ENCODE measurements at places on chromosomes 1 and 21. TPM values are rescaled to one million over a fixed set of nuclear protein-coding genes. Genes with fewer than 3 reads are reported as not detected.

The RXRG gene
- 1.1 TPM for total RNA-seq

DNA sequence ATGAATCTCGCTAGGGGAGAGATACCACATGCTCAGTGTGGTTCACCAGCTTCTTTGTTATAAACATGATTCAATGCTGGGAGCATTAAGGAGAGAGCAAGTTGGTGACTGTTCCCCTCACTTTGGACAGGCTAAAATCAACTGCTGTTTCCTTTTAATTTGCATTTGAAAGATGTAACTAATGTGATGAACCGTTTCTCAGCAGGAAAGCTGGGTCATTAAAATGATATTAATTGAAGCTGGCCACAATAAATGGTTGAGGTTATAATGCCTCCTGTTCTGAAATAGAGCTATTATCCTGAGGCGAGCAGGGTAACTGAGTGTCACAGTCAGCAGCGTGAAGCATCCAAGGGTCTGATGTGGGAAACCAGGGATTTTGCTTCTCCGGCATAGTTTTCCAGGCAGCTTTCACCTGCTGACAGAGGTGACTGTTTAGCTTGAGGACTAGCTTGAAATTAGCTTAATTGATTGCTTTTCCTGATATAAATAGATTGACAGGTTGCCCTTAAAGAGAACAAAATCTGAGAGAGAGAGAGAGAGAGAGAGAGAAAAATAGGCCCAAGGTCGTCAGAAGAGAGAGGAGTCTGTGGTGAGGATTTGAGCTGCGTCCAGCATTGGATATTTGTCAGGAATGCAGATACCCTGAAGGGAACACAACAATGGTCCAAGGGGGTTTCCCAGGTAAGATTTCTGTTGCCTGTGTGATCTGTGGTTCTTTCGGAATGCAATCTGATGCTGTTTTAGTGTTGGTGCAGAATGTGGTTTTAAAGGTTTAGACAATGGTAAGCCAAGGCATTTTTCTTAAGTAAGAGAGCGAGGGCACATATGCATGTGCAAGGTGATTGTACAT is 209.7 kb downstream of the PATJ start:
- no peak for DNase-seq
- no peak overlapping the region for H3K4me3 ChIP-seq
- H3K4me1 ChIP-seq, result peaks cover 4% of the 10 kb centered on the region
- no peak overlapping the region for H3K27ac ChIP-seq
- H3K27me3 ChIP-seq, result no peaks in the 10 kb centered on the region

The S100A3 gene
- not detected for total RNA-seq

The IFNLR1 gene
- total RNA-seq, result 0.63 TPM

The FCRLB gene
- 0.68 TPM for total RNA-seq

DNA sequence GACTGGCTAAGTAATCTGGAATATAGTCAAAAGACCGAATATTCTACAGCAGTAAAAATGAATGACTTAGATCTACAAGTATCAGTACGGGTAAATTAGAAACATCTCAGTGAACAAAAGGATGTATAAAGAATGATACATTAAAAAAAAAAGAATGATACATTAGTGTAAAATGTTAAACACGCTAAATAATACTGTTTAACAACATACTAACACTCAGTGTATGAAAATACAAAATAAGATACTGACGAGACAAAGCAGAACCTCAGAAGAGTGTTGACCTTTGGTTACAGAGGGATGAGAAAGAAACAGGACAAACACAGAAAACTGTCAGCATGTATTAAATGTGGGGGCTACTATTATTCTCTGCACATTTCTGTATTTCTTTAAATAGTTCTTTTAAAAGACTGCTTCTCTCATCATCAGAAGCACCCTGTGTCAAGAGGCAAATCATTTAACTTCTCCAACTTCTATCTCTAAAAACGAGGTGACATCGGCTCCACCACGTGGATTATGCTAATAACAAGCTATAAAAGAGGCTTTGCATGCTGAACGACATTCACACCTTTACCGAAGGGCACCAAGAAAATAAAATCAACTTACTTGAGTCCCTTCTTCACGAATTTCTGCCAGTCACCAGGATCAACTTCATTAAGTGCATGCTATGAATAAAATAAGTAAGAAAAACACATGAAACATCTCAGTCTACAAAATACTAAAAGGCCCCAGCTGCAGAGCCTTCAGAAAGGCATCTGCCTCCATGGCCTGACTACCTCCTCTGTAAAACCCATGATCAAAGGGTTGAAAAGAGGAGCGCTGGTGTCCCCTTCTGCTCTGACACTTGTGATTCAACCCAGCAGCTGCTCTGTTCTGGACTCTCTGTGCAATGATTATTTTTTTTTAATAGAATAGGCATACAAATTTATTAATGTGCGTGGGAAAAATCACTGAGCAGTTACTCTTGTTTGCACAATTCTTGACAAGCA is 42.5 kb downstream of the MRAP start:
- peaks cover 14% of the 10 kb centered on the region for H3K4me1 ChIP-seq
- H3K27me3 ChIP-seq, result no peaks in the 10 kb centered on the region
- H3K36me3 ChIP-seq, result no peaks in the 10 kb centered on the region
- no peak overlapping the region for H3K27ac ChIP-seq
- no peak overlapping the region for H3K4me3 ChIP-seq
- DNase-seq, result no peak

The SPATA46 gene
- 20.0 TPM for total RNA-seq

The LRRC47 gene
- total RNA-seq, result 45.9 TPM

DNA sequence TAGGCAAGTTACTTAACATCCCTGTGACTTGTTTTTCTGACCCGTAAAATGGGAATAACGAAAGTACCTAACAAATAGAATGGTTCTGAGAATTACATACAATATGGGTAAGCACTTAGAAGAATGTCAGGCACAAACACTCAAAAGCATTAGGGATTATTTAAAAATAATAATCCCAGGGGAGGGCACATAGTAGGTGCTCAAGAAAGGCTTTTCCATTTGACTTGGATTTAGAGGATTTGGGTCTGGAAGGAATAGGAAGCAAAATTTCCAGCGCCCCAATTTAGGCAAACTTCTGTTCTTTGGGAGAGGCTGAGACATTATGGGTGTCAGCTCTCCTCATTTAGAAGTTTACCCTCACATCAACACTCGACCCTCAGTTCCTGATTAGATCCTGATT is 115.5 kb downstream of the SYF2 start:
- H3K27ac ChIP-seq, result no peak overlapping the region
- H3K36me3 ChIP-seq, result no peaks in the 10 kb centered on the region
- no peak for DNase-seq
- no peaks in the 10 kb centered on the region for H3K27me3 ChIP-seq
- no peaks in the 10 kb centered on the region for H3K4me1 ChIP-seq
- H3K4me3 ChIP-seq, result no peak overlapping the region

- H3K27ac ChIP-seq, result no peak overlapping the region
- no peaks in the 10 kb centered on the region for H3K27me3 ChIP-seq
- no peaks in the 10 kb centered on the region for H3K4me1 ChIP-seq
- no peak overlapping the region for H3K4me3 ChIP-seq
Measured at GRCh38 chr1:40431385-40431784, 18.9 kb upstream of the ZFP69B start.

DNA sequence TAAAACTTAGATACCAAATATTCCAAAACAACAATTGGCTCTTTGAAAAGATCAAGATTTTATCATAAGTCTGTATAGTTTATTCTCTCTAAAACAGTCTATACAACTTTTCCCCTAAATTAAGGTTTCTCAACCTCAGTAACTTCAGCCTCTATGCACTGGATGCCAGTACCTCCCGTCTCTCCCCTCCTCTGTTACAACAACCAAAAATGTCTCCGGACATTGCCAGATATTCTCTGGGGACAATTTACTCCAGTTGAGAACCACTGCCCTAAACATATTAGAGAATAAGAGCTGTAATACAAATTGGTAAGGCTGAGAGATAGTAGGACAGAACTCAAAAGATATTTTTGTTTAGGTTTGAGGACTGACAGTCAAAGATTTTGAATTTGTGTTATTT is 71.6 kb downstream of the TMEM200B start:
- H3K36me3 ChIP-seq, result no peaks in the 10 kb centered on the region
- no peaks in the 10 kb centered on the region for H3K4me1 ChIP-seq
- no peaks in the 10 kb centered on the region for H3K27me3 ChIP-seq
- H3K27ac ChIP-seq, result no peak overlapping the region
- DNase-seq, result no peak

DNA sequence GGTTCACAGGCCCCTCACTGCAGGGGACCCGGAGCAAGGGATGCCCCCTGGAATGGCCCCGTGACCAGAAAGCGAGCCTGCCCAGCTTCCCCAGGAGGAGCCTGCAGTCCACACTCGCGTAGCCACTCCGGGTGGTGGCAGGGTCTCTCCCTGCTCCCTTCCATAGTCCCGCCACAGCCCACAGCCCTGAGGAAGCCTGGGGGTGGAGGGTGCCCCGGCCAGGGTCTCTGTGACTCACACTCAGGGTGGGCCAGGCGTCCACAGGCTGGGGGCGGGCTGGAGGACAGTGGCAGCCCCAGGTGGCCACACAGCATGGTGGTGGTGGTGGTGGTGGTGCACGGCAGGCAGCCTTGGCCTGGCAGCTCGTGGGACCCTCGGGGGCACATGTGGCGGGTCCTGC is 15.6 kb downstream of the YBEY start:
- H3K27me3 ChIP-seq, result no peaks in the 10 kb centered on the region
- H3K4me3 ChIP-seq, result no peak overlapping the region
- no peaks in the 10 kb centered on the region for H3K36me3 ChIP-seq
- H3K4me1 ChIP-seq, result peaks cover 11% of the 10 kb centered on the region

The NDUFS5 gene
- total RNA-seq, result 211 TPM

DNA sequence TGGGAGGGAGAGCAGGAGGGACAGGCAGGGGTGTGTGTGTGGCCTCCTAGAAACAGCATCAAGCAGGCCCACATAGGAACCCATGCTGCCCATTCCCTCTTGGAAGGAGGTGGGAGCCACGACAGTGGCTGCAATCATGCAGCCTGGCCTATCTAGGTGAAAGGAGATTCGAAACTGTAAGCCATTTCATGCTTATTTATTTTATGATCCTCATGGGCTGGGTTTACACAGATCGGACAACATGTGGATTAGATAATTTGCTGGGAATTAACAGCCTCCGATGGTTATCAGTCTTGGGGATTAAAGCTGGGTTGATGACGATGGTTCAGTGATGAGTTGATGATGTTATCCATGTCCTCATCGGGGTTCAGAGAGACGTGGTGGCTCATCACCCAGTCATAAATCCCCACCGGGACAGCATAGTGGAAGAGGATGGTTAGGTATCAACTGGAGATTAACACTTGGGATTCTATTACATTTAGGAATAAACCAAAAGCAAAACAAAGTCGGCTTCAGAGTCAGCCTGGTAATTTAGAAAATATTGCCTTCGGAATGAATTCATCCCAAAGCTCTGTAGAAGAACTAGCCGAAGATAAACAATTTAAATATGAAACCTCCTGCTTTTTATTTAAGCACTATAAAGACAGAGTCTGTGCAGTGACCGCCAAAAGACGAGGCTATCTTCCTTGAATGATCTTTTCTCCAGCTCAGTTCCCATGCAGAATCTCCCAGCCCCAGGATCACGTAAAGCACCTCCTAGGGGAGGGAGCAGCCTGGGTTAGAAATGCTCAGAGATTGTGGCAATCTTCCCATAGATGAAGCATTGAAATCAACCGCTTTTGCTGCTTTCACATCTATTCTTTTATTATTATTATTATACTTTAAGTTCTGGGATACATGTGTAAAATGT is 252.8 kb downstream of the FOXD2 start:
- no peaks in the 10 kb centered on the region for H3K27me3 ChIP-seq
- no peaks in the 10 kb centered on the region for H3K4me1 ChIP-seq
- H3K27ac ChIP-seq, result no peak overlapping the region
- no peak for DNase-seq

DNA sequence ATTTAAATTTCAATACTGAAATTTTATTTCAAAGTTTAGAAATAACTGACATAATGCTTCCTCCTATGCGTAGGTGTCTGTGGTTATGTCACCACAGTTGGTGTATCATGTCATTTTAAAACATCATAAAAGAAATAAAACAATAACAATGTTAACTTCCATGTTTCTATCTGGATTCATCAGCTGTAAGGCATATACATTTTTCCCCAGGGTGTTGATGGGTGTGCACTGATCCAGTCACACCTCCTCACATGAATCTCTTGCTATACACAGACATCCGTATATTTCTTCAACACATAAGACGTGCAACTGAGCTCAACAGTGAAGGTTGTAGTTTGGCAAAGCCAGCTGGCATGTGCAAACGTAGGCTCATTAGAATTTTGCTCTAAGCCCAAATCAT is 6.2 kb downstream of the KCNA3 start:
- no peak for DNase-seq
- no peaks in the 10 kb centered on the region for H3K4me1 ChIP-seq
- H3K27ac ChIP-seq, result no peak overlapping the region
- no peaks in the 10 kb centered on the region for H3K36me3 ChIP-seq

DNA sequence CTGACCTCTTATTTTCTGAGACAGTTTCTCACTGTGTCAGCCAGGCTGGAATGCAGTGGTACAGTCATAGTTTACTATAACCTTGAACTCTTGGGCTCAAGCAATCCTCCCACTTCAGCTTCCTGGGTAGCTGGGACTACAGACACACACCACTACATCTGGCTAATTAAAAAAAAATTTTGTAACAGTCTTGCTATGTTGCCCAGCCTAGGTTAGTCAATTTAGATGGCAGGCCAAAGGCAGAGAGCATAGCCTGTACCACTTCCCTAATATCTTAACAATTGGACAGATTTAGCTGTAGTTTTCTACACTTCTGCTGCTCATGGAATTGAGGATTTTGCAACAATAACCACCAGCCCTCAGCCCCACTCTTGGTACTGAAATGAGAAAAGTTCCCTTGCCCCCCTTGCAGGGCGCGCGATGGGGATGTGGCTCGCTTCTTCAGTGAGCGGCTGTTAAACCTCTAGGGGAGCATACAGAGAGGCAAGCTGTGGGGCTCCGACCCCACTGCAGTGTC is 34.9 kb upstream of the PTGFRN start:
- H3K4me1 ChIP-seq, result peaks cover 17% of the 10 kb centered on the region
- no peak for DNase-seq
- H3K27ac ChIP-seq, result no peak overlapping the region

DNA sequence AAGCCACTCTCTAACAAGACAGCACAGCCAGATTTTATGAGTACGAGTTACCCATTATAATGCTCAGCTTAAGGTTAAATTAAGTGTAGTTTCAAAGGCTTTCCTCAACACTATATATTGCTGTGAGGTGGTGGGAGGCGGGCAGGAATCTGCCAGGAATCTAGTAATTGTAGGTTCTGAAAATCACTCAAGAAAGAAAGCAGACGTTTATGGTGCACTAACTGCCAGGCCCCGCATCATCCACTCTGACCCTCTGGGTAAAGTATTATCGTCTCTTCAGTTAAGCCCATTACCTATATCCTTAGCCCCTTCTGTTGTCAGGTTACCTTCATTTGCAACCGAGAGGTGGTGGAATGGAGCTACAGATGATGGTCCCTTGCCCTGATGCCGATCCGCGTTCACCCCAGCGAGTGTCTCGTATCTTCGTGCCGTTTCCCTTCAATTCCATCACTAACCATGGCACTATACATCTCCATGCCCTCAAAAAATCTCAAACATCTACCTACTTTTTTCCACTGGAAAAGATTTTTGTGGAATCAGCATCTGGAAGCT is 12.4 kb downstream of the HMGN1 start:
- no peak overlapping the region for H3K4me3 ChIP-seq
- H3K36me3 ChIP-seq, result no peaks in the 10 kb centered on the region
- peaks cover 8% of the 10 kb centered on the region for H3K4me1 ChIP-seq
- H3K27me3 ChIP-seq, result no peaks in the 10 kb centered on the region
- H3K27ac ChIP-seq, result no peak overlapping the region
- no peak for DNase-seq

The ICOSLG gene
- total RNA-seq, result 2.4 TPM
